ENCODE measurements at places on chromosomes 12 and 14. TPM values are rescaled to one million over a fixed set of nuclear protein-coding genes. Genes with fewer than 3 reads are reported as not detected.

- DNase-seq: no peak
Measured at GRCh38 chr12:93848523-93849101, 171.4 kb downstream of the CRADD start.

- no peak for DNase-seq
Measured at GRCh38 chr14:101330416-101331140, 230.7 kb upstream of the DIO3 start.

DNA sequence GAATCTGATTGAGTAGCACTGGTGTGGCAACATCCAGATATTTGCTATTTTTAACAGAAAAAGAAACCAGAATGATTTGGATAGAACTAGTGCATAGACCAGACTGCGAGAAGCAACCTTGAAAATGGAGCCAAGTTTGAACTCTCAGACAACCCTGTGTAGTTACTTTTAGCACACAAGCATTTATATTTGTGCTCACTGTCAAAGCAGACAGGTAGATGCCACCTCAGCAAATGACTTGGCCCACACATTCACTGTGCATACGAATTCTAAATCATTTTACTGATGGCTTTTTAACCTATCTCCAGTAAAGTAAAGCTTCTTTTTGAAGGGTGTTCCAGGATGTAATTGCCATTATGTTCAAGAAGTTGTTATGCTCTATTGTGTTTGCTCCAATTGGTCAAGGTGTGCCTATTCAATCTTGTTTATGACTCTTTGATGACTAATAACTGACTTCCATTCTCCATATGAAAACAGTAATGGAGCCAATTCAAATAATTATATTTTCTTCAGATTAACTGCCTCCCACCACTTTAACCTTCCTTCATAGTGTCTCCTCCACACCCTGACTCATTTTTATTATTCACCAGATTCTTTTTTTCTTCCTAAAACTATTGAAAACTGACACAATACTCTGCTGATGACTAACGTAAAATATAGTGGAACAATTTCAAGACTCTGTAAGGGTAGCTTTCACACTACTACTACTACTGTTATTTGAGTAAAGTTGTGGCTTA is 138.5 kb downstream of the CCER1 start:
- DNase-seq: no peak

DNA sequence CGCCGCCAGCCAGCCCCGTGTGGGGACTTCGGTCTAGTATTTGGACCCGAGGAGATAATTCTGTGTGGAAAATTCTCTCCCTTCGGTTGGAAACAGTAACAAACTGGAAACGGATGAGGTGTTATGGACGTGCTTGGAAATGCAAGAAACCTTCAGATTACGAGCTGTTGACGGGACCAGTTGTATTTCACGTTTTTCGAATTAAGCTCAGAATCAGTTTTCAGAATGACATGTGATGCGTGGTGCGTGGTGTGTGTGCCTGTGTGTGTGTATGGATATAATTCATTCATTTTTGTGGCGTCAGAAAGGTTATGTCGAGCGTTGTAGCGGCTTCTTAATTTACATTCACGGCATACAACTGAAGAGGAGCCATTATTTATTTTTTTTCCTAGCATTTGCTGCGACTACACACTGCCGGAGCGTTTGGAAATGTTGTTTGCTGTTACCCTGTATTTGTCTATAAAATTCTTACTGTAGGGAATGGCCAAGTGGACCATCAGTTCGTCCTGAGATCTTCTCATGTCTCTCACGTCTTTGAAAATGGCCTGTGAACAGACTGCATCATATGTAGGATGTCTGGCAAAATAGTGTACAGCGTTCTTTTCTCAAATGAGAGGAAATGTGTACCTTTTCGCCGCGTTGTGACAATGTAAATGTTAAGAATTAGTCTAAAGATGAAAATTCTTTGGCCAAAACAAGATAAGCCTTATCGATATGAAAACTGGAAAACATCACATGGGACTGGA is 1.3 kb downstream of the TRAF3 start:
- DNase-seq: no peak

DNA sequence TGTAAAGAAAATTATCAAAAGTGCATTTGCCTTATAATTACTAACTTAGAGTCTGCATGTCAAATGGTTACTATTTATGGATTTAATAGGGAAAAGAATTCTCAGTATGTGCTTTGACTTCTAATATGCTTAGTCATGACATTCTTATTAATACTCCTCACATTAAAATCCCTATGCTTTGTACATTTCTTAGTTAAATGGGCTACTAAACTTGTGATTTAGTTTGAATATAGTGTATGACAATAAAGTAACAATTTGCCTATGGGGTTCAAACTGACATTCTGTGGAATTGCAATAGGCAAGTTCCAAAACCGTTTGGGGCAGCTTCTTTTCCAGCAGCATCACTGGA is 361.9 kb upstream of the TMTC1 start:
- DNase-seq: no peak

GRCh38 chr14:34258318-34258717 is 203.7 kb downstream of the SPTSSA start:
- no peak for DNase-seq

- no peak for DNase-seq
Measured at GRCh38 chr14:60973070-60973469, 7.8 kb downstream of the TRMT5 start.

- DNase-seq: no peak
Measured at GRCh38 chr12:32039917-32040575, 66.6 kb upstream of the BICD1 start.

DNA sequence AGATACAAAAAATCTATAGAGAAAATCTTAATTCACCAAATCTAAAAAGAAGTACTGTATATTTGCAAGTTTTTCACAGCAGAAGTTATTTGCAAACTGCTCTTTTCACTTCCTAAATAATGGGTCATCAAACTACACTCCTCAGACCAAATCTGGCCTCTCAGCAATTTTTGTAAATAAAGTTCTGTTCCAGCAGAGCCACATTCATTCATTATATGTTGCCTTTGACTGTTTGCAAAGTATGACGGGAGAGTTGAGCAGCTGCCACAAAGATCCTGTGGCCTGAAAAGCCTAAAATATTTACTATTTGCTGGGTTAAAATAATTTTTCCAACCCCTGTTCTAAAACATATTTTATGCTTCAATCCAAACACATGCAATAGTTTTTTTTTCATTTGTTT is 1222.3 kb upstream of the SEL1L start:
- no peak for DNase-seq

KRT3 gene
- not detected for total RNA-seq

FOXG1 gene
- total RNA-seq: 46.4 TPM

EEF1AKMT3 gene
- total RNA-seq: 8.8 TPM

CLEC6A gene
- total RNA-seq: not detected

TC2N gene
- total RNA-seq: 11.2 TPM

ANG gene
- 2.8 TPM for total RNA-seq

PLXNC1 gene
- 35.7 TPM for total RNA-seq

AMHR2 gene
- total RNA-seq: not detected
